ENCODE measurements at places on chromosomes 3 and 15. TPM values are rescaled to one million over a fixed set of nuclear protein-coding genes. Genes with fewer than 3 reads are reported as not detected.

GPR171 gene
- total RNA-seq, result not detected

HOMER2 gene
- total RNA-seq, result 1.3 TPM

DNA sequence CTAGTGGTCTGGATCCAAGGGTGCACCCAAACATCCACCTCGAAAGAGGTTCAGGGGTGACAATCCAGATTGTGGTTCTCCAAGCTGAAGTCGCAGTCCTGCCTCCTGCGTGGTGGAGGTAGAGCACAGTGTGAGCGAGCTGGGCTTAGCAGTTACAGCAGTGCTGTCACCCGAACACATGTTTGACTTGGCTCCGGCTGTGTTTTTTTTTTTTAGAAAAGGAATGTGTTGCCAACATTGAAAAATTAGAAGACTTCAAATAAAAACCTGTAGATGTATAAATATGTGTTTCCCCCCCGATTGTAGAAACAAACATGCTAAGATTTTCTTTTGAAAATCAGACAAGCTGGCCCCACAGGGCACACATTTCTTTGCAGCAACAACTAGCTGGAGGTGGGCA lies 530.8 kb downstream of the SHQ1 start:
- DNase-seq, result no peak

- DNase-seq, result no peak
Measured at GRCh38 chr15:99170476-99171065, 65.7 kb downstream of the SYNM start.

GAP43 gene
- total RNA-seq, result not detected

GOLGA6L7 gene
- total RNA-seq, result not detected

DNA sequence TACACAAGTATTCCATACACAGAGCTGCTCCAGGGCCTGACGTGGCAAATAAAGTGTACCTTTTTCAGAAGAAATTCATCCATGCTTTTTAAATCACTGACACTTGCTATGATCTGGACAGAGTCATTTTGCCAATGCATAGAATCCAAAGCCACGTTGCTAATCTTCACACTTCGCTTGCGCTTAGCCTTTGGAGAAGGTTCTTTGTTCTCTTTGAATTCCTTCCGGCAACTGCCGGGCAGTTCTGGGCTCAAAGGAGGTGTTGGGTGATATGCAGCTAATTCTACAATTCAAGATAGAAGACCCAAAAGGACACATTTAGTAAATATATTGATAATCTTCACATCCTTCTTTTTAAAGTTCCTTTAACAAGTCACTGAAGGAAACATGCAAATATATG lies 69.9 kb downstream of the NR2E3 start:
- no peak for DNase-seq

XCR1 gene
- total RNA-seq, result not detected

- DNase-seq, result peak; percentile 70
Measured at GRCh38 chr15:96325541-96326327, 4.8 kb upstream of the NR2F2 start.

- DNase-seq, result no peak
Measured at GRCh38 chr3:70224337-70224736, 88.1 kb downstream of the MDFIC2 start.

GRCh38 chr3:9718118-9718517 lies 13.4 kb upstream of the BRPF1 start:
- no peak for DNase-seq

TRANK1 gene
- 13.4 TPM for total RNA-seq

GRCh38 chr3:52494445-52494844 lies 693 bp upstream of the STAB1 start:
- no peak for DNase-seq

DNA sequence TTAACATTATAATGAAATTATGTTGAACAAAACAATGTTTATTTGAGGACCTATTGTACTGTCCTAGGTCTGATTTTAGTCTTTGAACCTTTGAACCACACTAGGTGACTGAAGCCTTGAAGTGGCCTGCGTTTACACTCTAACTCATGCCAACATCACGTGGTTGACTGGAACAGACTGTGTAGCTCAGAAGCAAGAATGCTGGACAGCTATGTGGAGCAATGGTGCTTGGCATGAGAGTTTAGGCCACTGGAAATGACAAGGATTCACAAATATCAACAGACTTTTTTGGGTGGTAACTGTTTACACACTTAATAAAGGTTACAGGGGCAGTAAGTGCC lies 391.5 kb downstream of the RAP2B start:
- DNase-seq, result no peak

- peak; percentile 36 for DNase-seq
Measured at GRCh38 chr3:188687389-188687788, 484.4 kb upstream of the TPRG1 start.

IL17RD gene
- 0.86 TPM for total RNA-seq

- no peak for DNase-seq
Measured at GRCh38 chr3:85483986-85484385, 525.2 kb downstream of the CADM2 start.

DNA sequence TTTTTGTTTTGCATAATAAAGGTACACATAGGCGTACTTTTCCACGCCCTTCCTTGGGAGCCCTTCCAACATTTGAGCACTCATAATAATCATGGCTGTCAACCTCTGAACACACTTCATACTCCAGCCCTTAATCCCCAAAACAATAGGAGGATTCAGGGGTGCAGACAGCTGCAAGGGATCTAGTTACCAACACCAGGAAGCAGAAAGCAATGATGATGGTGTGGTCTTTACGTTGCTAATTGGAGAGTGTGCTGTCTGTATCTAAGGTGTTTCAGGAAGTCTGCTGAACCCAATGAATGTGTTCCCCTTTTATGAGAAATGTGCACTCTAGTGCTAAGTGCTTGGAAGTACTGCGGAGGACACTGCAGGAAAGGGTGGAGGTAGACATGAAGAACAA lies 60.3 kb upstream of the PDZRN3 start:
- no peak for DNase-seq

DNA sequence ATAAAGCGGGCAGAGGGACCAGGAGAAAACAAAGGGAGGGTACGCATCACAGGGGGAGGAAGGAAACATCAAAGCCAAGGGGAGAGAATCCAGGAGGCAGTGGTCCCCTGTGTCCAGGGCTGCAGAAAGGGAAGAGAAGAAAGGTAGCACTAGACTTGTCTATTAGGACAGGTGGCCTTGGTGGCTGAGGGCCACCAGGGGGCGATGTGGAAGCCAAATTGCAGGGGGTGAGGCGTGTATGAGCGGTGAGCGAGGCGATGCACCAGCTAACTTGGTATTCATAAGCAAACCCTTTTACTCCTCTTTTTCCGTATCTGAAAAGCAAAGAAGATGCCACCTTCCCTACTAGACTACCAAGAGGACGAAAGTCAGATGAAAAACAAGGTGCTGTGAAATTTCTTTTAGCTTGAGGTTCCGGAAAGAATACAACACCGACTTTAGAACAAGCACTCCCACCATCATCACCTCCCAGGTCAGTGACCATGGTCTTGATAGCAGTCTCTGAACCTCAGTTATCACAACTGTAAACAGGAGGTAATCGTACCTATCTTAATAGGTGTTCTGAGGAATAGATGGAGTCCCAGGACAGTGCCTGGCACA lies 654.4 kb upstream of the ADAMTS9 start:
- DNase-seq, result peak; percentile 48

DNAJB8 gene
- total RNA-seq, result not detected

GRCh38 chr3:150220799-150221198 lies 187.3 kb upstream of the TSC22D2 start:
- DNase-seq, result no peak

EPB42 gene
- not detected for total RNA-seq

SAMMSON gene
- not detected for total RNA-seq

GHSR gene
- total RNA-seq, result not detected

DNA sequence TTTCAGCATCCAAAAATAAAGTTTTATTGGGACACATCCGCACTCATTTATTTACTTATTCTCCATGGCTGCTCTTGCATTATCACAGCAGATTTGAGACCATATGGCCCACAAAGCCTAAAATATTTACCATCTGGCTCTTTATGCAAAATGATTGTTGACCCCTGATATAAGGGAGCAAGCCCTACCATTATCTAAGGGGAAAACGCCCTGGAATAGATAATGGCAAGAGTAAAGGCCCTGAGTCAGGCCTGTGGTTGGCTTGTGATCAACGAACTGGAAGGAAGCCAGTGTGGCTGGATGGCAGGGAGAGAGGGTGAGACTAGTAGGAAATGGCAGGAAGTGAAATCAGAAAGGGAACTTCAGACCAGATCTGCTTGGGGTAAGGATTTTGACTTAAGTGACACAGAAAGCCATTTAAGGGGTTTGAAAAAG lies 24.6 kb upstream of the DMXL2 start:
- peak; percentile 89 for DNase-seq

- no peak for DNase-seq
Measured at GRCh38 chr15:89769366-89769765, 6.8 kb upstream of the MESP2 start.

DNA sequence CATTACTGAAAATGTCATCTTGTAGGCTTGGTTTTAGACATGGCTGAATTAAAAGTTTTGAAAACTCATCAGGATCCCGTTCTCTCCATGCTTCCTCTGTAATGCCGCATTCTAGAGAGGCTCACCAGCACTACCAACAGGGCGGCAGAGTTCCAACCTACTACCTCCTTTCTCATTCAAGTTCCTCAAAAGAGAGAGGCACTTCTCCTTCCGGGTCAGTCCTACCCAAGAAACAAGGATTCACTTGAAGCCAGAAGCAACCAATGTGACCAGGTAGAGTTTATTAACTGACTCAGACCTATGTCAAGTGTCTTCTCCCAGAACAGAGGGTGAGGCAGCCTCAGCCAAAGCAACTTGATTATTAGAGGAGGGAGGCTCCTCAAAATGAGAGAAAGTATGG lies 59.8 kb upstream of the GYG1 start:
- DNase-seq, result no peak

GRCh38 chr15:64667736-64668161 lies 107.6 kb downstream of the RBPMS2 start:
- no peak for DNase-seq

DNA sequence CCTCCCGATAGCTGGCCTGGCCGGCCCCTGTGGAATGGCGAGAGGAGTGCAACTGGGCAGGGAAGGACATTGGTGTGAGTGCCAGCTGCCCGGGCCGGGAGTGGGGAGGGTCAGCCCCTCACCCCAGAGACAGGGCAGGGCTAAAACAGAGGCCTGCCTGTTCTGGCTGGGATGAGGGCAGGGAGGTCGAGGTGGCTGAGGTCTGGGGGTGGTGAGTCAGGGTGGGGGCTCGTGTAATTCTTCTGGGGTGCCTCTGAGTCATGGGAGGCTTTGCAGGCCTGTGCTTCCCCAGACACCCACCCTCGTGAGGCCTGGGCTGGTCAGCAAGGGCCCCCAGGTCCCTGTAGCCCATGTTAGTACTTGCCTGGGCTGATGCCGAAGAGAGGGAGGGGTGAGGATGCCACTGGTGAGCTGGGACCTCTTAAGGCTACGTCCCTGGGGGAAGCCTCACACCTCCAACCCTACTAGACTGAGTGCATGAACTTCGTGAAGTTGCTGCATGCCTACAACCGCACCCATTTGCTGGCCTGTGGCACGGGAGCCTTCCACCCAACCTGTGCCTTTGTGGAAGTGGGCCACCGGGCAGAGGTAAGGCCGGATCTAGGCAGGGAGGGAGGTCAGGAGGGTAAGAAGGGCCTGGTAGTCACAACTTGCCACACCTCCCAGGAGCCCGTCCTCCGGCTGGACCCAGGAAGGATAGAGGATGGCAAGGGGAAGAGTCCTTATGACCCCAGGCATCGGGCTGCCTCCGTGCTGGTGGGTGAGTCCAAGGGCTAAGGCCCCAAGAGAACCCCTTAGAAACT lies 1.7 kb downstream of the SEMA3B start:
- no peak for DNase-seq

GRCh38 chr3:8542190-8543135 lies 40.8 kb downstream of the LMCD1 start:
- DNase-seq, result no peak

DNA sequence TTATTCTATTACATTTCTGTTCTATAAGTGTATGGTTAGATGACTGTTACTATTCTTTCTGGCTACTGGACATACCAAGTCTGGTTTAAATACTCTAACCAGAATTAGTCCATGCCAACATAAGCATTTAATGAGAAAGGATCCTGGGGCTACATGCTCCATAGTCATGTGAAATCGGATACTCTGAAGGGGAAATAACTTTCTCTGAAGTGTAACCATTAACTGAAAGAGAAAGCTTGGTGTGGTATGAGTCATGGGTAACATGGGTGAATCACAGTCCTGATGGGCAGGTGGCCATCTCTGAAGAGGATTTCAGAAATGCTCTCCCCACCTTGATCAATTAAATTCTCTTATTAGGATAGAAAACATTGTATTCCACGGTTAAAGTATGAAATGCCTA lies 69.4 kb downstream of the FHIT start:
- peak; percentile 26 for DNase-seq

GRCh38 chr3:25821746-25822573 lies 32.1 kb downstream of the OXSM start:
- DNase-seq, result no peak

DNA sequence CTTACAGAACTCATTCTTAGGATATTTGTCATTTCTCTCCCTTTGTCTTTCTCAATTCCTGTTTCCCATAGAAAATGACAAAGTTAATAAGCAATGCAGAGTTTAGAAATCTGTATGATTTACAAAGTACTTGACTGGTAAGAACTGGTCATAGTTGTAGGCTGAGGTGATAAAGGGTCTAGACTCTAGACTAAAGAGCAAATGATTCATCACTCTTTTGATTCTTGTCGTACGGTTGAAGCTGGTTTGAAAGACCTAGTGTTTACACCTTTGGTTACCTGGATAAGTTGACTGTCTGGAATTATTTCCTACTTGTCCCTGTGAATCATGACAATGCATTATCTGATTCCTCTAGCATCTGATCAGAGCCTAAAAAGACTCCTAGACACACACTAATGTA lies 58.9 kb upstream of the TP63 start:
- no peak for DNase-seq

AGTR1 gene
- 1.6 TPM for total RNA-seq

DNA sequence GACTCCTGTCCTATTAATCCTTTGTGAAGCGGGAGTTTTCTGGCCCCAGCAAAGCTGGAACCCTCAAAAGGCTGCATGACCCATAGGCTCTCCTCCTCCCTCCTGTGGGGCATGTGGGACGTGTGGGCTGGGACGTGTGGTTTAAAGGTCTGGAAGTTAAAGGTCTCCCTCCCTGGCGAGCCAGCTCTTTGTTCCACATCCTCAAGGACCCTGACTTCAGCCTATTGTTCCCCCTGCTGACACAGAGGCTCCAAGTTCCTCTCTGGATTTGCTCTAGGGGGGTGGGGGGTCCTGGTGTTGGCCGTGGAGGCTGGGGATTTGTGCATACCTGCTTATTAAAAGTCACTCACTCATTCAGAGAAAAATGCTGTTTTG lies 44.2 kb downstream of the SMAD6 start:
- no peak for DNase-seq

- no peak for DNase-seq
Measured at GRCh38 chr3:179268400-179269051, 17.6 kb upstream of the KCNMB3 start.

GRCh38 chr3:34323517-34323916 lies 525.1 kb downstream of the PDCD6IP start:
- no peak for DNase-seq

Measured in fibroblast of villous mesenchyme (primary cell).